Dermis blood vessel endothelial cell (primary cell): ENCODE measurements at places on chromosomes 13 and 19.

DNA sequence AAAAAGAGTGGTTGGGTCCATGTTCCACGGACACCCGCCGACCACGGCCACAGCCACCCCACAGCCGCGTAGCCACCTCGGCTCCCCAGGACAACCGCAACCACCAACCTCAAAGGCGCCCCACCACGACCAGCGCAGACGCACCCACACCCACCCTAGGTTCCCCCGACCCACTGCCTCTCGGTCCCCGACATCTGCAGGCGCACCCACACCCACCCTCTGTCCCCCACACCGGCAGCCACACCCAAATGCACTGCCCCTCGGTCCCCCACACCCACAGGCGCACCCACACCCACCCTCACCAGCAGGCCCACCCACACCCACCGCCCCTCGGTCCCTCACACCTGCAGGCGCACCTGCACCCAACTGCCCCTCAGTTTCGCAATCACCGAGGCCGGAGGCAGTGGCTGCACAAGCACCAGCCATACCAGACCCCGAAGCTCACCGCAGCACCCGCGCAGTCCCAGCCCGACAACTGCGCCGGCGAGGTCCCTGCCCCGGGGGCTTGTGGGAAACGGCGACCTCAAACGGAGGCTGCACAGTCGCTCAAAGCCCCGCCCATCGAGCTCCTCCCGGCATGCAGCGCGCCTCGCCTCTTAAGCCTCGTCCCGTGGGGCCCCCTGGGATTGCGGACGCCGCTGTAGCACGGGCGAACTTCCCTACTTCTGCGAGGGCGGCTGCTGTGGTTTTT is 18.3 kb downstream of the ZNF77 start:
- no peak for DNase-seq

DNA sequence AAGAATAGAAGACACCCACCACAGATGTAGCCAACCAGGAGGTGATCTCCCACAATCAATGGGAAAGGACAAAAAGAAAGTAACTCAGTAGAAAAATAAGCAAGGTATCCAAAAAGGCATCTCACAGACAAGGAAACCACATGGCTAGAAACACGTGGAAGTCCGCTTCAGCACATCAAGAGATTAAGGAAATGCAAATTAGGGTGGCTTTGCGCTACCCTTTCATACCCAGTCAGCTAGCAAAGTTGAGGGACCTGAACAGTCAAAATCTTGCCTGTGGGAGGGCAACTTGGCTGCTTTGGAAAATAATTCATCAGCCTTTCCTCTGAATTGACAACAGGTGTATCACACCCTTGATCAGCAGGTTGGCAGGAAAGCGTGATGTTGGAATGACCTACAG is 11.6 kb upstream of the UQCR11 start:
- DNase-seq: no peak

- no peak for DNase-seq
Measured at GRCh38 chr13:107088061-107088460, 520.1 kb upstream of the ARGLU1 start.

DNA sequence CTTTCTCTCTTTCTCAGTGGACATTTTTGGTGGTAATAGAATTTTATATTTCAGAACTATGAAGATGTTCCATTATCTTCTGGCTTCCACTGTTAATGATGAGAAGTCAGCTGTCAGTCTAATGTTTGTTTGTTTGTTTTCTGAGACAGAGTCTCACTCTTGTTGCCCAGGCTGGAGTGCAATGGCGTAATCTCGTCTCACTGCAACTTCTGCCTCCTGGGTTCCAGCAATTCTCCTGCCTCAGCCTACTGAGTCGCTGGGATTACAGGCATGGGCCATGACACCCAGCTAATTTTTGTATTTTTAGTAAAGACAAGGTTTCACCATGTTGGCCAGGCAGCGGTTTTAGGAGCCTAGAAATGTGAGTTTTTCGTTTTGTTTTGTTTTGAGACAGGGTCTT is 4.7 kb downstream of the ZNF317 start:
- peak; percentile 18 for DNase-seq

DNA sequence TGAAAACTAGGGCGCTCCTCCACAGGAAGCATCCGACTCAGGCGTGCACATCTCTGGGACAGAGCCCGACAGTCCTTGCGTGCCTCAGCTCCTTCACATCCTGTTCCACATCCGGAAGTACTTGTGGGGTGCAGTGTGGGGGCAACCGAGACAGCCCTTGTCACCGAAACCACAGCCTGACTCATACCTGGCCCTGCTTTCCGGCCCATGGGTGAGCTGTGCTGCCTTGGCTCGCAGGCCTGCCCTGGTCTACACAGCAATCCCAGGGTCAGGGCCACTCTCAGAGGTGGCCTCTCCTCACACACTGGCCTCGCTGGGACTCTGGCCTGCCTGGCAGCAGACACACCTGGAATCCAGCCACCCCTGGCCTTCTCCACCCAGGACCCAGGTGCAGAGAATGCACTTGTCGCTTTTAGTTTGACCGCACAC is 100.4 kb downstream of the STK24 start:
- peak; percentile 84 for DNase-seq

GRCh38 chr13:96090240-96091101 is 564 bp downstream of the HS6ST3 start:
- DNase-seq: peak; percentile 28
